ENCODE measurements at places on chromosomes 12 and 14.

- DNase-seq, result no peak
Observed at GRCh38 chr12:106645074-106645421, 62.2 kb downstream of the RFX4 start.

GRCh38 chr12:13102461-13103195 lies 839 bp downstream of the GSG1 start:
- DNase-seq, result no peak

DNA sequence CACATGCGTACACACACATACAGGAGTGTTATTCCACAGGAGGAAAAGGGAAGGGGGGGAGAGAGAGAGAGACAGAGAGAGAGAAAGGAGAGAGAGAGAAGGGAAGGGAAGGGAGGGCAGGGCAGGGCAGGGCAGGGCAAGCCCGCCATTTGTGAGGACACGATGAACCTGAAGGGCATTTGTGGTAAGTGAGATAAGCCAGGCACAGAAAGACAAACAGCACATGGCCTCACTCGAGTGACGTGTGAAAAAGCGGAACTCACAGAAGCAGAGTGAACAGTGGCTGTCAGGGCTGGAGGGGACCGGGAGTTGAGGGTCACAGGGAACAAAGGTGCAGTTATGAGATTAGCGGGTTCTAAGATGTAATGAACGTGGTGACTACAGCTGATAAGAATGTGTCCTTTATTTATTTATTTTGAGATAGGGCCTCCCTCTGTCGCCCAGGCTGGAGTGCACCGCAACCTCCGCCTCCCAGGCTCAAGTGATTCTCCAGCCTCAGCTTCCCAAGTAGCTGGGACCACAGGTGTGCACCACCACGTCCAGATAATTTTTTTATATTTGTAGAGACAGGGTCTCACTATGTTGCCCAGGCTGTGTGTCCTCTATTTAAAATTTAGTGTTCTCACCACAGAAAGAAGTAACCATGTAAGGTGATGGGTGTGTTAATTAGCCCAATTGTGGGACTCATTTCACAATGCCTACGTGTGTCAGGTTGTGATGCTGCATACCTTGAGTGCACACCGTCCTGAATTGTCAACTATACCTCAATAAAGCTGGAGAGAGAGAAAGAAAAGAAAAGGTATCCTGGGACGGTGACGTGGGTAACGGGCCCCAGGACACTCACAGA lies 18.7 kb upstream of the FBRSL1 start:
- DNase-seq, result no peak

GRCh38 chr12:123160801-123161487 lies 10.1 kb upstream of the PITPNM2 start:
- DNase-seq, result no peak
